CD4-positive, alpha-beta T cell treated with Interleukin-15 for 4 hours (primary cell): ENCODE measurements at places on chromosomes 6 and 20.

DNA sequence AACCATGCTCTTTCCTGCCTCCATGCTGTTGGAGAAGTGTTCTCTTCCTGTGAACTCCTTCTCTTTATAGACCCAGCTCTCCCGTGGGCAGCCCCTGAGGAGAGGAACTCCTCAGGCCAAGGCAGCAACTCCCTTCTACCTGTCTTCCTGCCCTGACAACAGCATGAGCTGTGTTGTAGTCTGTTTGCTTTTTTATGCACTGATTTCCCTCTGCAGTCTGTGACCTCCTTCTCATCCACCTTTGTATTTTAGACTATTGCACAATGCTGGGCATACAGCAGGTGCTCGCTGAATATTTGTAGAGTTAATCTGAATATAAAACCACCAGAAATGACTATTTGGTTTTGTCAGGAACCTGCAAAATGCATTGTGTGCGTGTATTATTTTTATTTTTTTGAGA, 152.2 kb upstream of the CHD6 start:
- no peak for DNase-seq

DNA sequence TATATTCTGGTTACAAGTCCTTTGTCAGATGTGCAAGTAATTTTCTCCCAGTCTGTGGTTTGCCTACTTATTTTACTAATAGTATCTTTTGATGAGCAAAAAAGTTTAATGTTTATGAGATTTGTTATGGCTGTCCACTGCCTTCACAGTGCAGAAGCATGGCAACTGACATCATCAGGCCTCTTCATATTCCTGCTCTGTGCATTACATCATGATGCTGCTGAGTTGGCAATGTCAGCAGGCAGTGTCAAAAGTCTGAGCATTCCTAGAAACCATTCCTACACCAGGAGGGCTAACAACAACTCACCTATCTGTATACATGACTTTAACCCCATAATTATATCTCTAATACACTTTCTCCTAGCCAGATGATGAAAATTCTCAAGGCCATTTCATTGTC, 10.8 kb upstream of the OR2B2 start:
- DNase-seq: no peak

- DNase-seq: no peak
Measured at GRCh38 chr6:167161851-167162467, 4.2 kb upstream of the GPR31 start.

DNA sequence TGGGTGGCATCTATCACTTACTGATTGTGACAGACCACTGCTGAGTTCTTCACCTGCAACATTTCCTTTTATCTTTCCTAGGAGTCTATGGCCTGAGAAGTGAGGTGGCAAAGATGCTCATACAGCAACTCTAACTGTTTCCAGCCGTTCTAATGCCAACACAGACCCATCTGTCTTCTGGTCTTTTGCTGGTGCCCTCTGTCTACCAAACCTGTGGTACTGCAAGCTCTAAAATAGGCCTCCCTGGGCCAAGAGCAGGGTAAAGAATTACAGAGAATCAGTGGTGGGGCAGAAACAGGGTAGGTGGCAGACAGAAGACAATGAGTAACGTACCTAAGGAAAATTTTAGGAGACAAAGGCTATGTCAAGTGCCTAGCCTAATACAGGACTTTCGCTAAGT, 611.0 kb upstream of the FLRT3 start:
- no peak for DNase-seq

GRCh38 chr6:138162111-138162954, 594 bp downstream of the ARFGEF3 start:
- no peak for DNase-seq

GRCh38 chr6:29941471-29941870, 861 bp upstream of the HLA-A start:
- no peak for DNase-seq

GRCh38 chr6:19719691-19720128, 117.5 kb upstream of the ID4 start:
- DNase-seq: no peak

DNA sequence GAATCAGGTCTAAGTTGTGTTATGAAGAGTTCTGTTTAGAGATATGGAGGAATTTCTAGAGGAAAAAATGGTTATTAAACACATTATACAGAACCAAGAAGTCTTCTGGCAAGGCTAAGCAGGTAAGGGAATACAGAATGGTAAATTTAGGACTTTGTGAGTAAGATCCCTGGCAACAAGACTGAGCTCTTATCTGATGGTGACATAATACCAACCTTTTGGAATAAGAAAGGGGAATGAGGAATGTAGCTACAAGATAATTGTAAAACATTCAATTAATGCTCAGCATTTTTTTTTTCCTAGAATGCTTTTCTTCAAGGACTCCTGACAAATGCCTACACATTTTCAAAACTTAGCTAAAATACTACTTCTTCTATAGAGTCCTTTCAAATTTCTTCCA, 51.8 kb downstream of the CYB5R4 start:
- no peak for DNase-seq

- DNase-seq: no peak
Measured at GRCh38 chr20:24935140-24935539, 13.9 kb upstream of the CST7 start.

- DNase-seq: no peak
Measured at GRCh38 chr6:126524811-126525326, 185.0 kb downstream of the CENPW start.

DNA sequence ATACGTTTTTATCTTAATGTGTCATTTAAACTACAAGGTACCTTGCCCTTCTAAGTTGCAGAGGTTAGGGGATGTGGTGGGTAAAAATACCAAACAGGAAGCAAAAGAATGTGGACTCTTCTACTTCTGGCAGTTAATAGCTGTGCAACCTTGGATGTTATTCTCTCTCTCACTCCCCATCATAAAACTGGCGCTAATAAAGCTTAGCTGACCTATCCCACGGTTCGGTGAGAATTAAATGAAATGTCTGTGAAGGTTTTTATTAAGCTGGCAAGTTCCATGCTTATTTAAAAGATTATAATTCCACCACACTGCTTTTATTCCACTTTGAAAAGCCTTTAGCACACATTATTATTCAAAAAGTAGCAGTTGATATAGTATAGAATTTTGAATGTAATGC, 127.8 kb upstream of the SLC22A23 start:
- no peak for DNase-seq
